Heart right ventricle (tissue), 16 donors: ENCODE measurements at places on chromosomes 6 and 20.
A peak's percentile ranks its signal among the peaks of the same experiment; 100 is the strongest.

DNA sequence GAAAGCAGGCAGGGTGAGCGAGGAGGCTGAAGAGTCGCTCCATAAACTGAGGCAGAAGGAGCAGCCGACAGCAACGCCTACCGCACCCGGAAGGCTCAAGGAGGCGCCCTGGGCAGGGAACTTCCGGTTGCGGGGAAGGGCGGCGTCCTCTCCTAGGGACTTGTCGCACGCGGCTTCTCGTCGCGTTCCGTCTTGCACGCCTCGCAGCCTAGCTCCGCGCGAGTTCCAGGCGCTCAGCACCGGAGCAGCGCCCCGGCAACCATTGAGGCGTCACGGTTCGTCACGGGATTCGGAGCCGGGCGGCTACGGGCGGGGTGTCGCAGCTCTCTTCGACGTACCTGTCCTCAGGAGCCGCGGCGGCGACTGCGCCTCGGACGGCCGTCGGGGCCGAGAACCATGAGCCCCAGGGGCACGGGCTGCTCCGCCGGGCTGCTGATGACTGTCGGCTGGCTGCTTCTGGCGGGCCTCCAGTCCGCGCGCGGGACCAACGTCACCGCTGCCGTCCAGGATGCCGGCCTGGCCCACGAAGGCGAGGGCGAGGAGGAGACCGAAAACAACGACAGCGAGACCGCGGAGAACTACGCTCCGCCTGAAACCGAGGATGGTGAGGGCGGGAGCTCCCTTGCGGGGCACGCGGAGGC lies at the start of gene SPACA1:
TSS of gene SPACA1 (plus strand) at position 332 of the 641 bp plus-strand sequence. CDS start at position 397, 65 bp downstream.
- DNase-seq: no peak

- DNase-seq: no peak
Observed at GRCh38 chr6:72894091-72894490, 272.2 kb downstream of the KCNQ5 start.

- DNase-seq: no peak
Observed at GRCh38 chr6:42813906-42814444, 32.1 kb downstream of the BICRAL start.

DNA sequence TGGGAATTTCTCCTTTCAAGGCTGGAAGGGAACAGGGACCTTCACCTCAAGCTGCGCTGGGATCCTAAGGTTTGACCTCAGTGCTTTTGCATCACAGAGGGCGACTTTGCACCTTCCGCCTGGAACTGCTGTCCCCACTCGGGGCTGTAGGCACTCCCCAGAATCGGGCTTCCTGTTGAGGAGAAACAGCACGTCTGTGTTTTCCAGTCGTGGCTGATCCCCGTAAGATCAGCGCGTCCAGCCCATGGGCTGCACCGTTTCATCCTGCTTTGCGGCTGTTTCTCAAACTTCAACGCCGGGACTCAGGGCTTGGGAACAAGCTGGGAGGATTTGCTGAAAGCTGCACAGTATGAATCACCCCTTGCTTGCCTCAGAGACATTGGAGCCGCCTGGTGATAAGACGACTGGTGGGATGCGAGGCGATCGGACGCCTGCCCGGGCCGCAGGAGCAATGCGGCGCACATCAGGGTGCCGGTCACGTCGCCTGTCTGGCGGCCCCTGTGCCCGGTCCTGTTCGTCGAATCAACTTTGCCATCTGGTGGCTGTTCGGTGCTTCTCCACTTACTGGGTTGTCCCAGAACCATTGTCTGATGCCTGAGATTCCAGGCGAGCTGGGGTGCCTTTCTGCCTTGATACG lies 53.6 kb upstream of the FRMD1 start:
- peak; percentile 64 for DNase-seq

DNA sequence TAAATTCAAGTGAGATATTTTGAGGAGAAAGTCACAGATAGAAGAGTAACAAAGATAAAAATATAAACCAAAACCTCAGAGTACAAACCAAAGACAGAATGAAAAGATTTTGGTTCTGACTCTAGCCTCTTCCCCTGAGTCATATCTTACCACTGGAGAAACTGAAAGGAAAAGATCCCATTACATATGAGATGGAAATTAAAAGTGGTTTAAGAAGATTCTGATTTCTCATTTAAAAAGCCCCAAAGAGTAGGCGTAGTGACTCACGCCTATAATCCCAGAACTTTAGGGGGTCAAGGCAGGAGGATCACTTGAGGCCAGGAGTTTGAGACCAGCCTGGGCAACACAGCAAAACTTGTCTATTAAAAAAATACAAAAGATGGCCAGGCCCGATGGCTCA lies 30.6 kb downstream of the SPINT4 start:
- DNase-seq: no peak

DNA sequence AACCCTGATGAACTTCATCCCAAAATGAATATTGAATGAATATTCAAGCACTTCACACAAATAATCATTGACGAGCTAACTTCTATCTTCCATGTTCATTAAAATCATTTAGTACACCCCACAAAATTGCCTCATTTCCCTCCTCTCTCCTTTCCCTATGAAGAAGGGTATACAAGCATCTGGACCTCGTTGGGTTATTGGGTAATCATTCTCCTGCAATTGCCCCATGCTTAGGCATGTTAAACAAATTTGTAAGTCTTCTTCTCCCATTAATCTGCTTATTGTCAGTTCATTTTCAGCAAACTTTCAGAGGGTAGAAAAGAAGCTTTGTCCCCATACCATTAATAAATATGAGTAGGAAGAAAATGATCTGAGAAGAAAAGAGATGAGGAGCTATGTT lies 27.6 kb downstream of the PRKN start:
- no peak for DNase-seq

DNA sequence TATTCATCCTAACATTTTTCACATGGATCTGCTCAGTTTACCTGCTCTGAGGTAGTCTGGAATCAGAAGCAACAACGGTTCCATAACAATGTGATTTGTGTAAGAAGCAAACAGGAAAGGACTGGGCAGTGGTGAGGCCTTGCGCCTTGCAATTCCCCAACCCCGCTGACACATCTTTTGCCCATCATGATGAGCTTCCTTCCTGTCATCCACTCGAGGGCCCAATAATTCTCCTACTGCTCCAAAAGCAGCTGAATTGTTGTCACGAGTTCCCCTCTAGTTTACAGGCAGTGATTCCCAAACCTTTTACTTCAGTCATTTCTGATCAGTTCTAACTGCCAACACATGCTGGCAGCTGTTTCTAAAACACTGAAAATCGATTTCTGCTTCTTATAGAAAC lies 22.9 kb downstream of the STX7 start:
- peak; percentile 20 for DNase-seq

GRCh38 chr6:13027207-13027606 lies 301.1 kb downstream of the TBC1D7 start:
- no peak for DNase-seq

DNA sequence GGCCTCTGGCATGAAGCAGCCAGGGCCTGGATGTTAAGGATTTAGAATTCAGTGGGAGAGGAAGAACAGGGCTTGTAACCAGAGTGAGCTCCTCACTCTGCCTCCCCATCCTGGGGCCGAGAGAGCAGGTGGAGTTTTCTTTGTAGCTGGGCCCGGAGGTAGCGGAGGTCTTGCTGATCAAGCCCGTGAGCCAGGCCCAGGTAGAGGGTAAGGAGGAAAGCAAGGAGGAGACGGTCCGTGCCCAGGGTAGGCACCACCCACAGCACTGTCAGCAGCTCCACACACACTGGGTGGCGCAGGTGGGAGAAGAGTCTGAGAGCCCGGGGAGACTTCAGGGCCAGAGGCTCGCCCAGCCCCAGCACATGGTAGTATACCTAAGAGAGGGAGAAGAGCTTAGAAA lies 2.1 kb upstream of the PPP1R18 start:
- DNase-seq: no peak
